ENCODE measurements at places on chromosomes 3 and 15. TPM values are rescaled to one million over a fixed set of nuclear protein-coding genes. Genes with fewer than 3 reads are reported as not detected.

Gene CCR5
- under 0.01 TPM for total RNA-seq

Gene SERPINI2
- 0.41 TPM for total RNA-seq

Gene FBXO45
- total RNA-seq = 43.6 TPM

Gene PRTG
- 2.4 TPM for total RNA-seq

Gene P2RY1
- total RNA-seq = 33.8 TPM

Gene GXYLT2
- total RNA-seq = 2.4 TPM

Gene C3orf22
- not detected for total RNA-seq

Gene KIF15
- total RNA-seq = 6.9 TPM

Data from frontal cortex (tissue), 4 donors.